Neural crest cell (in vitro differentiated cells): ENCODE measurements at places on chromosomes 4 and X. TPM values are rescaled to one million over a fixed set of nuclear protein-coding genes. Genes with fewer than 3 reads are reported as not detected.

Gene GLRB
- total RNA-seq, result 8.2 and 8.4 TPM in 2 replicates

Gene FRMD7
- total RNA-seq, result 0.21 and 0.52 TPM in 2 replicates

Gene ADH1C
- total RNA-seq, result not detected in 2 replicates

Gene ATP2B3
- 0.05 and 0.11 TPM in 2 replicates for total RNA-seq

Gene FSTL5
- 6.3 and 7.4 TPM in 2 replicates for total RNA-seq

Gene AP1S2
- total RNA-seq, result 136 and 141 TPM in 2 replicates

Gene BCLAF3
- total RNA-seq, result 7.6 and 8.9 TPM in 2 replicates

Gene PASD1
- not detected in 2 replicates for total RNA-seq

GRCh38 chr4:27239641-27240040, 379.0 kb downstream of the STIM2 start:
- no peak for DNase-seq

DNA sequence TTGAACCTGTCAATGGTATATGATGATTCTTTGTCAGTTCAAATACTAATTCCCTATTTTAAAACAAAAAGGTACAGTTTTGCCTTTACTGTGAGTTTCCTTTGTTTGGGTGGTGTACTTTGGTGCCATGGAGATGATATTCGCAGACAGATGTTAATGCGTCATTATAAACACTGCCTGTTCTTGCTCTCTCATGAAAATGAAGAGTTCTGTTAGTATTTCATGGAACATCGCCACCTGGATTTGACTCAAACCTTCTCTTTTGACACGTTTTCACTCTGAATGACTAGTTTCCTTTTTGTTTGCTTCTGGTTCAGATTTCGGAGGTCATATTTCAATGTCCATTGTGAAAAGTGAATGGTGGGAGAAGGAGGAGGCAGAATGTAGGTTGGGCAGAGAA, 6.9 kb upstream of the CTSO start:
- DNase-seq, result no peak

- DNase-seq, result no peak
Observed at GRCh38 chr4:19195696-19196095, 1056.0 kb upstream of the SLIT2 start.

- DNase-seq, result no peak
Observed at GRCh38 chrX:11724122-11725017, 33.7 kb upstream of the MSL3 start.

GRCh38 chr4:55157559-55158277, 32.3 kb upstream of the KDR start:
- no peak for DNase-seq

- no peak for DNase-seq
Observed at GRCh38 chr4:142408003-142408441, 438.1 kb downstream of the INPP4B start.

DNA sequence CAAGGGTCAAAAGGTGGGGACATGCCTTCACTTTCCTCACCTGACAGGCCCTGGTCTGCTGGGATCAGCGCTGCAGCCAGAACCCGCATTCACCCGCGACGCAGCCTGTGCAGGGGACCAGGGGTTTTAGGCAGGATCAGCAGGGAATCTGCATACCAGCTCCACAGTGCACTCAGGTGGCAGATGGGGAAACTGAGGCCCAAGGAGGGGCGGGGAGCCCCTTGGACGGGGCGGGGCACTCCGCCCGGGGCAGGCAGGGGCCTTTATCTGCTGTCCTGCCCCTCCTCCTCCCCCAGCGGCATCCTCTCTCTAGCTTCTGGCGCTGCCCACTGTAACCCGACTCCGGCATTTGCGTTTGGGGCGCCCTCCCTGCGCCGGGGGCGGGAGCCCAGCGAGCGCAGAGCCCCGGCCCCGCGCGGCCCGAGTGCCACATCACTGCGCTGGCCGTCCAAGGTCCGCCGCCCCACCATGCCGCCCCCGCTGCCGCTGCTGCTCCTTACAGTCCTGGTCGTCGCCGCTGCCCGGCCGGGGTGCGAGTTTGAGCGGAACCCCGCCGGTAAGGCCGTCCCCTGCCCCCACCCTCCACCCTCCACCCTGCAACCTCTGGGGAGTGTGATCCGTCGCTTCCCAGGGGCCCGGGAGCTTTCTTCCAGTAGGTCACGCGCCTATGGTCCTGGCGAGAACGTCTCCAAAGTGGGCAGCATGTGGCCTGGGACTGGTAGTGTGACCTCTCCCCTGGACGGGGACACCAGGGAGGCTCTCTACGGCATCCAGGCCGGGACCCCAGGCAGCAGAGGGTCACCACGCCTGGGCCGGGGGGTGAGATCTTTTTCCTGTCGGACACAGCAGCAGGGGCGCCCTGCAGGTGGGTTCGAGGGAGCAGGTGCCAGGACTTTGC, at the start of gene CPZ:
CPZ (plus strand) TSS at position 400 of the 898 bp plus-strand sequence; CDS start at position 469, 69 bp downstream.
- DNase-seq, result no peak

DNA sequence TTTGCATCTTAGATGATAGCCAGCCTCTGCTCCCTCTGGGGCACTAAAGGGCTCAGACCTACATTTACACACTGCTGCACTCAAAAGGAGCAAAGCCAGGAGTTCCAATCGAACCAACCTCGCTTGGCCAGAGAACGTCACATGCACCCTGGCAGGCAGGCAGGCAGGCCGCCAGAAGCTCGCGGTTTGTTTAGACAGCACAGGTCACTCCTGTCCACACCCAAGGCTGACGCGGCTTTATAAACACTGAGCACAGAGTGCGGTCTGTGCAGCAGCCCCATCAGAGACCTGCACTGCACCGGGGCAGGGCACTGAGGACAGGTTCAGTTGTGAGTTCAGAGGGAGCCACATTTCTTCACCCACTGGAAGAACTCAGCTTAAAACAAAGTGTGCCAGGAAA, 143.9 kb downstream of the BCOR start:
- DNase-seq, result no peak

- no peak for DNase-seq
Observed at GRCh38 chr4:139560406-139561104, 4.5 kb upstream of the SETD7 start.

DNA sequence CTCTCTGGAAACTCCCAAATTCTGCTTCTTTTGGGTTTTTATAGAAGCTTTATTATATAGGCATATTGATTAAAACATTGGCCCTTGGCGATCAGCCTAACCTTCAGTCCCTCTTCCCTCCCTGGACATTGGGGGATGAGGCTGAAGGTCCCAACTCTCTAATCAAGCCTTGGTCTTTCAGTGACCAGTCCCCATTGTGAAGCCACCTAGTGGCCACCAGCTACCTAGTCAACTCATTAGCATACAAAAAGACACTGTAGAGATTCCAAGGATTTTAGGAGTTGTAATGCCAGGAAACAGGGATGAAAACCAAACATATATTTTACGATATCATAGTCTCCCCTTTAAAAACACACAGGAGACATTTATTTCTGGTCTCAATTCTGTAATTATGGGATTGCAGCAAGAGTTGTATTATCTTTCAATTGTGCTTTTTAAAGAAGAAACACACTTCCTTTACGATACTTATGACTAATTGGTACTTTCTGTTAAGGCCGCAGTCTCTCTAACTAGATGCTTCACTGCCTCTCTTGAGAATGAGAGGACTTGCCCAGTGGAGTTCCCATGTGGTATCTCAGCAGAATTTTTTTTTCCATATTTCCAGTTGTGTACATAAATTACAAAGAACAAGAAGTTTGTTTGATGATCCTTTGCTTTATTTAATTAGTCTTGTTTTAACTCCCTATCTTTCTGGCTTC, 58.2 kb downstream of the WDR17 start:
- DNase-seq, result no peak

- peak; percentile 26 for DNase-seq
Observed at GRCh38 chrX:119981286-119982070, 37.9 kb upstream of the NKAP start.

DNA sequence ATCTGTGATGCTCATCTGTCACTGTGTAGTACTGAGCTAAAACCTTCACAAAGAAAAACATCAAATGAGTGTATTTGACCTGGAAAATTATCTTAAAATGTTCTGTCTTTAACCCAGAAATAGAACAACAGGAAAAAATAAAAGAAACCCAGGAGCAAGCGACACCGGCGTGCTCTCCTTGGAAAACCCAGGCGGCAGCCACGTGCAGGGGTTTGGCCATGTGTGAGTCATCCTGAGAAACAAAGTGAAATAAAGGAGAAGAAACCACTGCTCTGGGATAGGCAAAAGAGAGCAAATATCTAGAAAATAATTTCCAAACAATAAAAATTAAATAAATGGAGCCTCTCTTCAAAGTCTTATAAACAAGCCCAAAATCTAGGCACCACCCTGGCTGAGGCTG, 20.0 kb upstream of the TMEM128 start:
- no peak for DNase-seq

DNA sequence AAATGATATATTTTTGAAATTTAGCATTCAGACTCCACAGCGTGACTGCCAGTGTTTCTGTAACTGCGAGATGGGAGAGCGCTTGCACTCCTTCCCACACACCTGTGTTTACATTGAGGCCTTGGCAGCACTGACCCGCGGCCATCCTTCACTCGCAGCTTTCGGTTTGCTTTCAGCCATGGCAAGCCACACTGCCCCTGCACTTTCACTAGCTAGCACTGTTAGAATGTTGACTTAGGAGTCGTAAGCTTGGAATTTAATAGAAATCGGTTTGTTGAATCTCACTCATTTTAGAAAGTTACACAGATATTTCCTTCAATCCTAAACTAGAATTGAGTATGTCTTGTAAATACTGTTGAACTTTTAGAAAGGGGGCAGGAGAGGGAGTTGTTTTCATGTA, 136.2 kb downstream of the CFAP299 start:
- no peak for DNase-seq

GRCh38 chrX:22135171-22135711, 103.1 kb downstream of the PHEX start:
- DNase-seq, result peak; percentile 8

- no peak for DNase-seq
Observed at GRCh38 chr4:53541577-53542206, 49.6 kb downstream of the LNX1 start.

DNA sequence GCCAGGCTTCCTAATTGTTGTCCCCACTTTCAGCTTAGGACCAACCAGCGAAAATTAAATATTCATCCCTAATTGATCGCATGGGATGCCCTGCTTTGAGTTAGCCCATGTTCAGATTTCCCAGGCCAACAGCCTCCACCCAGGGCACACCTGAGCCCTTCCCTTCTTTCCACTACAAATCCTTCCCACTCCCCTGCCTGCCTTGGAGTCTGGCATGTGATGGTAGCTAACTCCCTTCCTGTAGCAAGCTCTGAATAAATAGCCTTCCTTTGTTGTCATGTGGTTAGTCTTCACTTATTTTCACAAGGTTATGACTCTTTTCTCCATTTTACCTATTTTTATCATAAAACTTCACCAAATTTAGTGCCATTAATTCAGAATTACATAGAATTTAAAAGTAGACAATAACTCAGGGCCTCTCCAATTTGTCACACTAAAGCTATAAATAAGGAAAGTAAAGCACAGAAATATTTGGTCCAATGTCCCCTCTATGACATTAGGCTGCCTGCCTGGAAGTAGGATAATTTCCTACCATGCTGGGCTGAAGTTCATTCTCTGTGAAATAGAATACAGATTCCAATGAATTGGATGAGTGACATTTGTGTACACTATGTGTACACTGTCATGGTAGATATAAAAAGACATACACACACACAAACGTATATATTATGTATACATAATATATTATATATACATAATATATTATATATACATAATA, 166.4 kb upstream of the CPEB2 start:
- no peak for DNase-seq

- no peak for DNase-seq
Observed at GRCh38 chrX:44904542-44905115, 31.6 kb downstream of the KDM6A start.

- no peak for DNase-seq
Observed at GRCh38 chr4:56007154-56007553, 58.4 kb downstream of the CEP135 start.

DNA sequence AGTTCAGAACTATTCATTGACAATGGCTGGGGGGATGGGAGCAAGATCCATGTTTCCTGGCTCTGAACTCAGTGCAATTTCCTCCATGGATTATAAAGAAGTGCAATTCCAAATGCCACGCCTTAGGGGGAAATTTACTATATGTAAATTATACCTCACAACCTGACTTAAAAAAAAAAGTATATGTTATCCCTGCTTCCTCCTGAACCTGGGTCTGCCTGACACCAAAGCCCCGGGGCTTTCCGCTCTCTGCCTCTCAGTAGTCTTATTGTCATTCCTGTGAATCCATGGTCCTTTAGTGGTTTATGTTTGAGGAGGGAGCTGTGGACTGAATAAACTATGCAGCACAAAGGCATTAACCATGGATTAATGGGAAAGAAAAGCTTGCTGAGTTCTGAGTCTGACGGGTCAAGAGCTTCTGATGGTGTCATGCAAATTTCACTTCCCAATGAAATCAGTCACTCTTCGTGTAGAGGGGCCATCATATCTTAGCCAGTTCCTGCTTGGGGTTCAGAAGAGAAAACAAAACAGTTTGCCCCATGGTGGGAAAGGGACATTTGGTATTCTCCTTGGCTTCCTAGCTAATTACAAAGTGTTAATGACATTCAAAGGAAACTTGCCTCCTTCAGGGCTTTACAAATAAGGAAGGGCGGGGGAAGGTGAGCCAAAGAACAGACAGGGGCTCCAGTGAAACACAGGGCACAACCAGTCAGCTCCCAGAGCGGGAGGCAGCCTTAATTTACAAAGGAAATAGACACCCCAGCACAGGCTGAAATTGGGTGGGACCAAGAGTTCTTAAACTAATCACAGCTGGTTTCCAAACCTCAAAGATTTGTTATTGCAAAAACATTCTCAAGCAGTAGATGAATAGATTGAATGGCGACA, 14.3 kb downstream of the FAM9C start:
- DNase-seq, result no peak

DNA sequence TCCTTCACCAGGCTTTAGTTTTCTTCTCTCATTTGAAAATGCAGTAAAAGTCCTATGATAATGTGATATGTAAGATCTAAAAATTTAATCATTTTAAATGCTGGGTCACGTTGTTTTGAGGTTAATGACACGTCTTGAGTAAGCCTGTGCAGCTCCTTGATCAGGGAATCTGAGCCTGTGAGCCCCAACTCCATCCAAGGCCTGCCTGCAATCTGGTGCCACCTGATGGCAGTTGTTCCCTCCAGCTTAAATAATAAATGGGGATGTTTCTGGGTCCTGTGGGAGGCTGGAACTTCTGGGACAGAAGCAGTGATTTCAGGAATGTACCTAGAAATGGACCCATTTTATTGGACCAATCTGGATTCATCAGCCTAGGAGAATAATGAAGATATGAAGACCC, 455.4 kb upstream of the ADGRL3 start:
- DNase-seq, result no peak

DNA sequence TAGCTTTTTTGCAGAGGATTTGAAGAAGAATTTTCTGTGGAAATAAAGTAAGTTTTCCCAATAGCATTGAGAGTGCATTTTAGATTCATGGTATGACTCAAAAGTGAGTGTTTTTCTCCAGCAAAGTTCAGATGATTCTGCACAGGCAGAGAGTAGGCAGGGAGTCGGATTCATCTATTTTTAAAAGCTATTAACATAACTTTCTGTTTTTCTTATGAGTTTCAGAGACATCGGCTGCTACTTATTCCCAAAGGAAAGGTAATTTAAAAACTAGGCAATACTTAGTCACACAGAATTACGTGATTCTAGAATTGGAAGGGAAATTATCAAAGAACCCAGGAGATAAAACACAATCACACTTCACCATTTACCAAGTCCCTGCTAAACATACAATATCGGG, 4.4 kb downstream of the CCDC110 start:
- DNase-seq, result no peak
